ENCODE measurements at places on chromosomes 4 and X.

DNA sequence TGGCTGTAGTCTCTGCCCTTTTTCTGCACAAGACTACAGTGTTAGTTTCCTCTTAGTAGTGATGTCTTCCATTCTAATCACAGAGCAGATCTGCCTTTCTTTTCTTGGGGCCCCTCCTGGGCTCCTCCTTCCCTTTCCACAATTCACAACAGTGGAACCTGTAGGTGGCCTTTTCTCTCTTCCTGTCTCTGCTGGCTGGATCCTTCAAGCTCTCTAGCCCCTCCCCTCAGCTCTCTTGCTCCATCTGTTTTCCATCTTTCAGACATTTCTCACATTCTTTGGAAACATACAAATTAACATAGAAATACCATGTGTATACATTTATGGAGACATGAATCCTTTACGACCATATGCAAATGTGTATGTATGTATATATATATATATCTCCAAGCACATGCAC is 304 bp upstream of the SPIN2A start:
- no peak for DNase-seq

DNA sequence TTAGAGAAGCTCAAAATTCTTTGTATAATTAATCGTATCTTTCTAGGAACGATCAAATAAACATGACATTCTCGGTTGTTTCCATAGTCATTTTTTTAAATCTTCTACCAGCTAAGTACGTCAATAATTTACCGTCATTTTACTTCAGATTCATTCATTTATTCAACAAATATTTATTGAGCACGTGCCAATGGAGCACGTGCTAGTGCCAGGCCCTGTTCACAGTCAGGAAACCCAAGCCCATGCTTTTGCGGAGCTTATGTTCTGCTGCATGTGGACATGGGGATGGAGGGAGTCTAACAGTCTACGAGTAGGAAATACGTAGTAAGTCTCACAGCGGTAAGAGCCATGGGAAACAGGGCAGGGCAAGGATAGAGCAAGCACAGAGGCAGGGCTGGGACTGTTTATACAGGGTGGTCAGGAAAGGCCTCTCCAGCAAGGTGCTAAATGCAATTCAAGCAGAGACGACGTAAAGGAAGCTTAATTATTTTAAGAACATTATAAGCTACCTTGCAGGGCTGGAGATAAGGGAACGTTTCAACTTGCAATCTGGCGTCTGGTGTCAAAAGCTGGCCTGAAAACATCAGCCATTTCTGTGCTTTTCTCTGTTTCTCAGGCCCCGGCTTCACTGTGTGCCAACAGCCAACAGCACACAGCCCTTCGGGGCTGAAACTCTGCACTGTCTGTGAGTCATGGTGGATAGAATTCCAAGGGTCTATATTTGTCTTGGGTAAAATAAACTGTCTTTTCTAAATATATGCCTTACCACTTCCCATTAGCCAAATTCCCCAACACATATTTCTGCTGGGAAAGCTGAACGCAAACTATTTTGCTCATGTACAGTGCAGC is 517.1 kb upstream of the ZFP42 start:
- no peak for DNase-seq

DNA sequence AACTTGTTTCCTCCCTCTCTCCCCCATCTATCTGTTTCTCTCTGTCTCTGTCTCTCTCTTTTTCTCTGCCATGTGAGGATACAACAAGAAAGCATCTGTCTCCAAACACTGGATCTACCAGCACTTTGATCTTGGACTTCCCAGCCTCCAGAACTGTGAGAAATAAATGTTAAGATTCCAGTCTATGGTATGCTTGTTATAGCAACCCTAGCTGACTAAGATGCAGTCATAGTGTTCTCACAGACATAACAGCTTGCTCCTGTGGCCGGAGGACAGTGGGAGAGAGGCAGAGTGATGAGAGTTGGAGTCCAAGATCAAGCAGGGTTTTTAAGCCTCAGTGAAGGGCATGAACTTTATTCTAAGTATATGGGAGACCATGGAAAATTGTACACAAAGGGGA is 8.8 kb upstream of the NKX3-2 start:
- no peak for DNase-seq

GRCh38 chr4:54723220-54723619 is 65.5 kb downstream of the KIT start:
- DNase-seq: no peak

DNA sequence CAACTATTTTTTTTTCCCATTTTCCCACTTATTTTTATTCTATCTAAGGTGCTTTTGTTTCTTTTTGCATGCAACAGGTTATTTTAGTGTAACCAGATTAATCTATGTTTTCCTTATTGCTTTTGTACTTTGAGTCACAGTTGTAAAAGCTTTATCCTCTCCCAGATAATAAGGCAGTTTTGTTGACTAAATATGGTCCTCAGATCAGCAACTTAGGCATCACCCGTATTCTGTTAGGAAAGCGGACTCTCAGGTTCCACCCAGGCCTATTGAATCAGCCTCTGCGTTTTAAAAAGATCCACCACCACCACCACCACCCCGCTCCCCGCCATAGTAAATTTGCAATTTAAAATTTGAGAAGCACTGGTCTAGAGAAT is 58.6 kb upstream of the USP9X start:
- DNase-seq: no peak

GRCh38 chrX:154458116-154458953 is at the start of gene PLXNA3:
PLXNA3 (plus strand) TSS chrX:154458281; CDS start chrX:154460184, 1,903 bp downstream.
- DNase-seq: peak; percentile 56

DNA sequence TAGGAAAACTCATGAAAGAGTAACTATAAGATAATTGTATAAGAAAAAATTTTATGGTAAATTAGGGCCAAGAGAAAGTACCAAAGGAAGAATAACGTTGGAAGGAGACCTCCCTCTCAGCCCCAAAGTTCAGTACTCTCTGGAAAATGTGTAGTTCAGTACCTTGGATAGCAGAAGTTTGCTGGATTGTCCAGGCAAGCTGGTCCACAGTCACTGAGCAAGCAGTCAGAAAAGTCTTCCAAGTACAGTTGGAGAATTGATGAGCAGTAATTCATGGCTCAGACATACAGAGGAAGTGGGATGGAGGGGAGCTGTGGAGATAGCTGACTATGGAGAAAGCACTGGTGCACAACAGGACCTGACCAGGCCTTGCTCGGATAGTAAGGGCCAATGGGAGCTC is 598.2 kb upstream of the NDST4 start:
- DNase-seq: no peak

- no peak for DNase-seq
Observed at GRCh38 chrX:48632207-48632606, 34.9 kb downstream of the WDR13 start.

GRCh38 chr4:72016011-72016410 is 15.8 kb upstream of the NPFFR2 start:
- no peak for DNase-seq

DNA sequence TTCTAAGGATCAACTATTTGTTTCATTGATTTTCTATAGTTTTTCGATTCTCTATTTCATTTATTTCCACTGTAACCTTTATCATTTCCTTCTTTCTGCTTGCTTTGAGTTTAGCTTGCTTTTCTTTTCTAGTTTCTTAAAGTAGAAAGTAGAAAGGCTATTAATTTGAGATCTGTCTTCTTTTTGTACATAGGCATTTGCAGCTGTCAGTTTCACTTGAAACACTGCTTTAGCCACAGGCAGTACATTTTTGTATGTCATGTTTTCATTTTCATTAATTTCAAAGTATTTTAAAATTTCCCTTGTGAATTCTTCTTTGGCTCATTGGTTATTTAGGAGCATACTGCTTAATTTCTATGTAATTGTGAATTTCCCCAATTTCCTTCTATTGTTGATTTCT is 152.2 kb downstream of the SH3KBP1 start:
- no peak for DNase-seq

DNA sequence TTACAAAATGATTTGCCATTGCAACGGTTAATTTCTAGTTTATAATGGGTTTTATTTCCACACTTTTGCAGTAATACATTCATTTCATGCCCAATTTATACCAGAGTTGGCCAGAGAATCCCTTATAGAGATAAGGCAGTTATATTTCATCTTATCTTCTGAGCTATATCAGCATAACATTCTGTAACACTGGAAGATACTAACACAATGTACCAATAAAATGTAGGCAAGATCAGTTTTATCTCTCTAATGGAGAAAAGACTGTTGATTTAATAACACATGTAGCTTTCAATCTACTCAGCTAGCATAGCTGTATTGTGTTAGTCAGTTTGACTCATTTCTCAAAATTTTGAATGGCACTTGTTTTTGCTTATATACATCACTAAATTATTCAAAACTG is 738.6 kb downstream of the TRAM1L1 start:
- DNase-seq: no peak

DNA sequence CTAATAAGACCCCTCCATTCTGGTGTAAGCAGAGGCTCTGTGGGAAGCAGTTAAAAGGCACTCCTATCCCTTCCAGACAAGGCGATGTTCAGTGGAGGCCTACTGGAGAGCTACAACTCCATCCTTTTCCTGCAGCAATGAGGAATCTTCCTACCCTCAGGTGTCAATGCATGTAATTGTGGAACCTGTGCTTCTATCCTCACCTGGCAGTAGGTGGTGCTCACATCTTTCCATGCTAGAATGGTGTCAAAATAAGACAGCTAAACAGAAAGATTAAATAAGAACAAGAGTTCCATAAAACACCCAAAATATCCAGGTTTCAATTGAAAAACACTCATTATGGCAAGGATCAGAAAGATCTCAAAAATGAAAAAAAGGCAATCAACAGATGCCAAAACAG is 224.6 kb downstream of the IL15 start:
- DNase-seq: no peak

DNA sequence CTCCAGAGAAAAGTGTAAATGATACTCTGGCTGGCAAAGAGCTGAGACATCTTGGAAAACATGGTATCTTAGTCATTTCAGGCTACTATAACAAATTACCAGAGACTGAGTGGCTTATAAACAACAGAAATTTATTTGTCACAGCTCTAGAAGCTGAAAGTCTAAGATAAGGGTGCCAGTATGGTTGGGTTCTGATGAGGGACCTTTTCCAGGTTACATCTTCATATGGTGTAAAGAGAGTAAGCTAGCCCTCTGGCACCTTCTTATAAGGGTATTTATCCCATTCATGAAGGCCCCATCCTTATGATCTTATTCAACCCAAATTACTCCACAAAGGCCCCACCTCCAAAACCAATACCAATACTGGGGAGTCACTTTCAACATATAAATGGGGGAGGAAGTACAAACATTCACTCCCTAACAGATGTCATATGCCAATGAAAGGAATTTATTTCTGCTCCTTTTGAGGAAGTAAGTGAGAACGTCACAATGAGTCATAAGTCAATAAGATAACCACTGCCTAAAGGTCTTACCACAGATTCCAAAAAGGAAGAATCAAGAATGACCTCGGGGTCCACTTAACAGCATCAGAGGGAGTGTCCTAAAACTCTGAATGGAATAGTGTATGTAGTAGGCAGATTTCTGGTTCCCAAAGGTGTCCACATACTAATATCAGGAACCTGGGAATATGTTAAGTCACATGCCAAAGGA is 246.6 kb downstream of the OPHN1 start:
- peak; percentile 21 for DNase-seq

GRCh38 chr4:168538632-168539031 is 41.8 kb downstream of the PALLD start:
- no peak for DNase-seq

DNA sequence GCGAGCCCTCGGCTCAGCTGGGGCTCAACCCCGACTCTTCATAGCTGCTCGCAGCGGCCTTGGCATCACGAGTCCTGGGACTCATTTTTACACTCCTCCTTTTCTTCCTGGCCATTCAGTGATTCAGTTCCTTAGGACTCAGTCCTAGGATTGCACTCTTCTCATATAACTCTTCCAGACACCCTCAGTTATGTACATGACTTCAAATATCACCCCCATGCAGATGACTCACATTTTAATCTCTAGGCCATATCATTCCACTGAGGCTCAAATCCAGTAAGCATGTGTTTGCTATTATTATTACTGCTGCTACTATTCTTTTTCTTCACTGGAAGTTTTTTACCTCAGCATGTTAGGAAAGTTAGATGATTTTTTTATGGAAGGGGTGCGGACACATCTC is 14.4 kb downstream of the ITGB1BP2 start:
- no peak for DNase-seq

GRCh38 chrX:2867206-2867605 is 38.5 kb downstream of the GYG2 start:
- DNase-seq: no peak
